T-helper 2 cell (primary cell): ENCODE measurements at places on chromosomes 2 and 18.
A peak's percentile ranks its signal among the peaks of the same experiment; 100 is the strongest.

- no peak for DNase-seq
These were observed 1.1 kb upstream of the HOXD8 start for GRCh38 chr2:176128172-176128981.

GRCh38 chr2:191569025-191569424, 108.9 kb upstream of the NABP1 start:
- no peak for DNase-seq

GRCh38 chr2:120177001-120177621, 46.1 kb downstream of the TMEM185B start:
- DNase-seq, result peak; percentile 95

DNA sequence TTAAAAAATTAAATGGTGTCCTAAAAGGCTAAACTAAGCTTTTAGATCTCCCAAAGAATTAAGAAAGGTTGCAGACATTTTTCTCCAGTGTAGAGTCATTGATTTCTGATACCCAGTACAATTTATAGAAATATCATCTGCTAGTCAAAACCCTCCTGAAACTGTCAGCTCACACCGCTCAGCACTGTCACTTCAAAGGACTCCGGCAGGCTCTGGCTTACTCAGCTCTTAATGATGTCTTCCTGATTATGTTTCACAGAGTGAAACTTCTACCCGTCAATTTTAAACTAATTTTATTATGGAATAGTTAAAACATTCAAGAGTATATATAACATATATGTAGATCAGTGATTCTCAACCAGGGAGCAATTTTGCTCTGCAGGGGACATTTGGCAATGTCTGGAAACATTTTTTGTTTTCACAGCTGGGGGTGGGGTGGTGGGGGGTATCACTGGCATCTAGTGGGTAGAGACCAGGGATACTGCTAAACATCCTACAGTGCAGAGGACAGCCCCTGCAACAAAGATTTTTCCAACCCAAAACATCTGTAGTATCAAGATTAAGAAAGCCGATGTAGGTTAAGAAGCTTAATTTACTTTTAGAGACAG, 31.6 kb downstream of the CDK15 start:
- DNase-seq, result peak; percentile 17

GRCh38 chr18:10029711-10030110, 115.9 kb downstream of the VAPA start:
- DNase-seq, result no peak

DNA sequence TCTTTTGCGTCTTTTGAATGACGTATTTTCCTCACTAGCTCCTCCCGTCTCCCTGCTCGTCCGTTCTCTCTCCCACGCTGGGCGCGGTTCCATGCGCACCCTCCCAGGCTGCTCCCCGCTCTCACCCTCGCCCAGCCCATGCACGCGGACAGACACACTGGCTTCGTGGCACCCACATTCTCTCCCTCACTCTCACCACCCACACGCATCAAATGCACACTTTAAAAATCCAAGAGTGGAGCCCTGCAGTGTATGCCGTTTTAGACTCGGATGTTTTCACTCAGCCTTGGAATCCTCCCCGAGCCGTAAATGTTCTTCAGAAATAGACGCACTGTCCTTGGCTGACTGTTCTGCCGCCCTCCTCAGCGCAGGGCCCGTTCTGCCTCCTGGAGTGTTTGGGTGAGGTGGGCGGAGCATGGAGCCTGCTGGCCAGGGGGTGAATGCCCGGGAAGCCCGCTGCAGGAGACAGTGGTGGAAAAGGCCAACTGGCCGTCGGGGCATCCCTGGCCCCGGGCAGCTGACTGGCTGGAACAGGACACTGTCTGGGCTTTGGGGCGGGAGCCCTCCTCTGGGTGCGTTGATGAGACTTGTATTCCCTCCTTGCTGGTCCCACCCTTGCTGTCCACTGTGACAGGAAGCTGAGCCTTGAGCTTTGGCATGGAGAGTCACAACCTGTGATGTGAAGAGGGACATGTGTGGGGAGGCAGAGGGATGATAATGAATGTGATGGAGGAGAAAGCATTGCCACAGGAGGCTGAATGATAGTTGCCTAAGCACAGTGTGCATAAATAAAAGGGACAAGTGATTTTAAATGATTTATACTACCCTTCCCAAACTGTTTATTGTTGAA, 35.4 kb upstream of the LYPD6B start:
- no peak for DNase-seq

DNA sequence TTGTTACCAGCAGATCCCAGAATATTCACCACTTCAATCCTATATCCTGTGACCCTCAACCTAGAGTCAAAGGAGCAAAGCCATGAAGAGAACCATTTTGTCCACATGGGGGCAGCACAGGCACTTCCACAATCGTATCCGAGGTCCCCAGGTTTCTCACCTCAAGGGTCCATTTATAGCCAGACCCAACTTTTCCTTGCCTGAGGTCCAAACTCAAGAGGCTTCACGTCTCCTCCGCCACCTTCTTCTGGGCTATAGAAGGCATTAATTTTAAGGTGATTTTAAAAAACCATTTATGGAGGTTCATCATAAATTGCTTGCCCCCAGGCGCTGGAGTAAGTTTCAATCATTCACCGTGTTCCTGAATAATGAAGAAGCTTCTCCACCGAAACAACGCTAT, 111.6 kb upstream of the NABP1 start:
- DNase-seq, result peak; percentile 62

- no peak for DNase-seq
These were observed 190.7 kb downstream of the CDCA7 start for GRCh38 chr2:173545364-173545763.

- DNase-seq, result no peak
These were observed 45.9 kb downstream of the IL1R2 start for GRCh38 chr2:102037681-102038080.

GRCh38 chr18:25795213-25795612, 295.2 kb downstream of the SS18 start:
- DNase-seq, result no peak

- DNase-seq, result no peak
These were observed 255.1 kb downstream of the DOK6 start for GRCh38 chr18:69655816-69656215.

DNA sequence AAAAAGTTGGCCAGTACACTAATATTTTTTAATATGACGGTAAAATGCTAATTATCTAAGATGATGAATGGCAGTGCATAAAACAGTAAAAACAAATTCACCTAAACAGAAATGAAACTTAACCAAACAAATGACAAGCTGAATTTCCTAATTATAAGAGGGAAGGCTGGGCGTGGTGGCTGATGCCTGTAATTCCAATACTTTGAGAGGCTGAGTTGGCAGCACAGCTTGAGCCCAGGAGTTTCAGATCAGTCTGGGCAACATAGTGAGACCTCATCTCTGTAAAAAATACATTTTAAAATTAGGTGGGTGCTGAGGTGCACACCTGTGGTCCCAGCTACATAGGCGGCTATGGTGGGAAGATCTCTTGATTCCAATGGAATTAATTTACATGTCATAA, 120.1 kb downstream of the USP34 start:
- no peak for DNase-seq

DNA sequence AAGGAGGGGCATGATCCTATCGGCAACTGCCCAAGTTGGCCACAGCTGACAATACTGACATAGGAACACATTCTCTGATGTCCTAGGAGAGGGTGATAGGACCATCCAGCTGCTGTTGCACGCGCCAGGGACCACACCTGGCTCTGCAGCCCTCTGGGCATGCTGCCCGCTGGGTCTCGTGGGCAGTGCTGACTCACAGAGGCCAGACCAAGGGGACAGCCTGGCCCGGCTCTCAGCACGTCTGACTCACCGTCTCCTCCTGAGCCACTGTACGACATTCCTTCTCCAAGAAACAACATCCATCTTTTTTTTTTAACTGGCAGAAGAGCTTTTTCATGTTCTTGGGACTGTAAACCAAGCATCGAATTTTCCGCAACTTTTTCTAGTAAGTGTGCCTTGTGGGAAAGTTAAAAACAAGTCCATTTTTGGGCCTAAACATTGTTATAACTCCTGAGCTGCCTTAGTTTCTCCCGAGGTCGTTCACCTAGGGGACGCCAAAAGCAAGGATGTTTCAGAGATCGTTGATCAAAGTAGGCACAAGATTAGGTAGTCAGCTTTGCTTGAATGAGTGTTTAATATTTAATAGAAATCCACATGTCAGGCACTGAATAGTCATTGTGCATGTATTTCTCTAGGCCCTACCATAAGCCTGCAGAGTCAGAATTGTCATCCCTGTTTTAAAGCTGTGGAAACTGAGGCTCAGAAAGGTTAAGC, 100.3 kb downstream of the TTC32 start:
- DNase-seq, result no peak

DNA sequence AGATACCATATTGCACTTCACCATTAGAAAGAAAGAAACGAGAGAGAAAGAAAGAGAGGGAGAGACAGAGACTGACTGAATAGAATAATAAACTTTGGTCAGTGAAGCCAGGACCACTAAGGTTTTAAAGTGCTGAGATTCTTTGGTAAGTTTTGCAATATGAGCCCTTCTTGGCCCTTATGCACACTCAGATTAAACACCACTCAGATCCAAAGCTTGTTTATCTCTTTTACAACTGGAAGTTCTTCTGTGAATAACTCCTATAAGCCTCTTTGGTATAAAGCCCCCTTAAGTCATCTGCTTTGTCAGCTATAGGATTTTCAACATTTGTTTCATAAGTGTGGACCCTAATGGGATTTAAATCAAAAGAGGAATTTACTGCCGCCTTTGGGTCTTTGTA, 40.8 kb downstream of the PID1 start:
- no peak for DNase-seq

GRCh38 chr2:74564222-74564621, 9.7 kb downstream of the DOK1 start:
- DNase-seq, result no peak

GRCh38 chr2:10457846-10458598, 9.9 kb upstream of the ODC1 start:
- DNase-seq, result no peak

GRCh38 chr18:32771169-32771751, 1.6 kb downstream of the KLHL14 start:
- DNase-seq, result no peak

GRCh38 chr2:54773838-54774237, 50.4 kb downstream of the EML6 start:
- no peak for DNase-seq

DNA sequence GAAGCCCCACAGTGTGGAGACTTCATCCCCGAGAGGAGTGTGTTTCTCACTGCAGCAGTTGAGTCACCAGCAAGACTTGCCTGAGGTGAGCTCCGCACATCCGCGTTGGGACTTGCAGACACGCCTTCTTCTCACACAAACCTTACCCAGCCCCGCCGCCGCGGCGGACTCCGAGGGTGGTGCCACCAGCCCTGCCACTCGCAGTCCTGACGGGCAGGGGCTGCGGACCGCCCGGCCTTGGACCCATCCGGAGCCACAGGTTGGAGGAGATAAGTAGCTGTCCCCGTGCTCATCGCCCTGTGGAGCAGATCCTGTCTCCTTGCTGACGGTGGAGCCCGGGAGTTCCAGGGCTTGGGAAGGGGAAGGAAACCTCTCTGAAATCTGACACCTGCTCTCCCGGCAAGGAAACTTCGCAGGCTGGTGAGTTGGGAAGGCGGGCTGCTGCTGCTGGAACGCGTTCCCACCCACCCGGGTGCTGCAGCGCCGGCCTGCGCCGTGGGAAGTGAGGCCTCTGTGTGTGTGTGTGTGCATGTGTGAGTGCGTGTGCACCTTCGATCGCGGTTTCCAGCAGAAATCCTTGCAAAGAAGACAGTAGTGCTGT, at the start of gene RAB27B:
Gene RAB27B, plus strand, starts transcription at position 197 of the 601 bp plus-strand sequence. CDS start 49,109 bp downstream, outside the sequence.
- peak; percentile 53 for DNase-seq

DNA sequence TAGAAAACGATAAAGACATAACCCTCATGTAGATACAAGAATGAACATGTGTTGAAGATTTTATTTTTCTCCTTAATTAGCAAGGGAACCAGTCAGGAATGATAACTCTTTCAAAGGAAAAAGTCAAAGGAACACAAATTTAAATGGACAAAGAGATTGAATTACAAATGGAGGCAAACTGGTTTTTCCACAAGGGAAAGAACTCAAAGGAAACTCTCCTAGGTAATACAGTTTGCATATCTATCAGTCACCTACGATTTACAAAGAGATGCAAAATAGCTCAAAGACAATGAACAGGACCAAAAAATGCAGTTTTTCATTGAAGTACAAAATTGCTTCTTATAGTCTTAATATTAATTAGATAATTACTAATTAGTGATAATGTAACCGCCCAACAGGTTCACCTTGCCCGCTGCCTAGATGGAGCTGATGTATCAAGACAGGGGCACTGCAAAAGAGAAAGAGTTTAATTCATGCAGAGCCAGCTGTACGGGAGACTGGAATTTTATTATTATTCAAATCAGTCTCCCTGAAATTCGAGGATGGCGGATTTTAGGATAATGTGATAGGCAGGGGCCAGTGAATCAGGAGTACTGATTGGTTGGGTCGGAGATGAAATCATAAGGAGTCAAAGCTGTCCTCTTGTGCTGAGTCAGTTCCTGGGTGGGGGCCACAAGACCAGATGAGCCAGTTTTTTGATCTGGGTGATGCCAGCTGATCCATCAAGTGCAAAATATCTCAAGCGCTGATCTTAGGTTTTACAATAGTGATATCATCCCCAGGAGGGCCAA, 151.0 kb downstream of the TMEM17 start:
- DNase-seq, result no peak

GRCh38 chr2:120720231-120720630, 15.4 kb upstream of the GLI2 start:
- DNase-seq, result no peak

DNA sequence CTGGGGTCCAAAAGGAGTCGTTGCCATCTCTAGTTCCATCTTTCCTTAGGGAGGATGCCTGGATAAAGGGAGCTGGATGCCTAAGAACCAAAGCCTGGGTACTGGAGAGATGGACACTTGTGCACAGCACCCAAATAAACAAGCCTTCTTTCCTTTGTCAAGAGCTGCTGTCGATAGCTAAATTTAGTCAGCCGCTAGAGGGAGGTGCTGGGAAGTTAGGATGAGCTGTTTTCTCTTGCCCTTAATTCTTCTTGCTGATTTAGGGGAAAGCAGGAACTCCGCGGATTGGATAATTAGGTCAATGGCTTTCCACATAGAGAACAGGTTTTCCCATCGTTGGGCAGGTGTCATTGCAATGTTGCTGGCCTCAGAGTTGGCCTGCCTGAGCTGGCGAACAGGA, 30.9 kb upstream of the SERPINB12 start:
- no peak for DNase-seq

DNA sequence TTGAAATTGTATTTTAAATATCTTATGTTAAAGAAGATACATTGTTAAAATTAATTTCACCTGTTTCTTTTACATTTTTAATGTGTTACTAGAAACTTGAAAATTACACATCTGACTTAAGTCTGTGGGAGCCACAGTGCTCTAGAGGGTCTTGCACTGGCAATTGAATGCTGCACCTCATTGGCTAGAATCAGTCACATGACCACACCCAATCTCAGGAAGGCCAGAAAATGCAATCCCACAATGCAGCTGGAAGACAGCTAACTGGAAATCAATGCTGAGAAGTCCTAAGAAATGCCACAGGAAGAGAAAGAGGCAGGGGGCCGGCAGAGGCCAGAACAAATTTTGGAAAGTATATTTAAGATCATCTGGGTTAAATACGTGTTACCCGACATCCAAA, 189.2 kb upstream of the POU3F3 start:
- DNase-seq, result no peak

- DNase-seq, result no peak
These were observed 7.9 kb downstream of the ERFE start for GRCh38 chr2:238166391-238167343.
